ENCODE measurements at places on chromosomes 6 and 20.

GRCh38 chr6:155493026-155493693, 37.5 kb upstream of the NOX3 start:
- no peak for DNase-seq

- no peak for DNase-seq
These were observed 106.0 kb downstream of the VEGFA start for GRCh38 chr6:43875849-43876572.

- no peak for DNase-seq
These were observed 9.9 kb downstream of the BAG2 start for GRCh38 chr6:57182017-57182432.

GRCh38 chr20:39623584-39624234, 661.6 kb downstream of the DHX35 start:
- DNase-seq: no peak

DNA sequence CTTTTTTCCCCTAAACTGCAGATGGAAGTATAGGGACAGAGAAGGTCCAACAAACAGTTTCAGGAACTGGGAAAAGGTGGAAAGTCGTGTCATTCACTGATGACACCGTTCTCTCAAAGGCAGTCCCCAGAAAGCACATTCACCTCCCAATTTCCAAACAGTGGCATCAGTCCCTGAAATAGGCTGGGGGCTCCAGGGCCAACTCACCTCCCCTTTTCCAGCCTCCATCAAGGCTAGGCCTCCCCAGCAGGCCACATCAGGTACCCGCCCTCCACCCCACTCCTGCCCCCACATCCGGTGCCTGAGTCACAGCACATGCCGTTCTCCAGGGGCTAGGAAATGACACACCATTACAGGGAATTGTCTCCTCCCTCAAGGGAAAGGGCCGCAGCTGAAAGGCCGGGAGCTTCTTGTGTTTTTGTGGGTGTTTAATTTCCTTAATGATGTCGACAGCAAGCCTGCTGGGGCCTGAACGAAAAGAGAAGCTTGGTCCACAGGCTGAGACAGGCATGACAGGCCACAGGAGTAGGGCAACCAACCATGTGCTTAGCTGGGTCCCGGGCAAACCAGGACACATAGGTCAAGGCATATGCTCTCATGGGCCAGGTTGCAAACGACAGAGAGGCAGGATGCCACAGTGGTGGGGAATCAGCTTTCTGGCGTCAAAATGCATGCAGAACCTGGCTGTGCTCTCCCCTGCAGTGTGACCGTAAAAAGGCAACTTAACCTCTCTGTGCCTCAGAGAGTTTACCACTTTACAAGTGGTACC, 39.2 kb downstream of the ZMYND8 start:
- DNase-seq: peak; percentile 69

DNA sequence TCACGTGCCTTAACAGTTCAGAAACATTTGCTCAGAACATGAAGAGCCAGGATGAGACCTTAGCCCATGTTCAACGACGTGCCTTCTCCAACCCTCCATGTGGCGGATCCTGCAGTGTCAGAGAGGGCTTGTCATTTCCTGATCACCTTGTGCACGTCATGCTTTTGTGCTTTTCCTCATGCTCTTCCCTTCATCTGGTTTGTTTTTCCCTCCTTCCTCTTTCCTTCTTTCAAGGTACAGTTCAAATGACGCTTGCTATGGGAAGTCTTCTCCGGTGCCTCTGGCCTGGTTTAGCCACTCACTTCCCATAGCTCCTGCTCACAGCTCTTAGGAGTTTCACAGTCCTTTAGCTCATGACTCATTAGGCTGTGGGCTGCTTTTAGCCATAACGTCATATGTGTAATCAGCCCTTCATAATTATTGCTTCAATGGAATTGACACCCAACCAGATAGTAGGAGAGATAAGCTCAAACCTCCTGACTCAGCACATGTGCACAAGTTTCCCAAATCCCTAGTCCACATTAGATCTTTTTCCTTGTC, 102.7 kb upstream of the CNKSR3 start:
- no peak for DNase-seq

- DNase-seq: no peak
These were observed at the start of gene PLCB4 for GRCh38 chr20:9068841-9069663. PLCB4 (plus strand) TSS chr20:9069087; CDS start chr20:9307815, 238,728 bp downstream.

DNA sequence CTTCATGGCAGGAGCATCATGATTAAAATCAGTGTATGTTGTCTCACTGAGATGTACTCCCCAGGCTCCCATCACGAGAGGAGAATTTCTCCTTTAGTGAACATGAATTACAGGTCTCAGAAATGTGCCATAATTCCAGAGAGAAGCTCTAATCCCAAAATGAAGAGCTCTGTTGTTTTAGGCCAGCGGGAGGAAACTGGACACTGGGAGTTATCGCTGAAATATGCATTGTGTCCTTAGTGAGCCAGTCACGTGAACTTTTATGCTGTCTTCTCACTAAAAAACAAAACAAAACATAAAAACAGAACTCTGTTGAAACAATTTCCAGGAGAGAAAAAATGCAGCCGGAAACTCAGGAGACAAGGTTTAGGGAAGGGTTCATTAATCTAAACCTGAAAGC, 315.7 kb upstream of the NT5E start:
- DNase-seq: no peak

- DNase-seq: peak; percentile 62
These were observed 257.1 kb upstream of the TAB2 start for GRCh38 chr6:149060300-149060984.

GRCh38 chr20:23245553-23246181, 104.9 kb upstream of the NXT1 start:
- DNase-seq: no peak

DNA sequence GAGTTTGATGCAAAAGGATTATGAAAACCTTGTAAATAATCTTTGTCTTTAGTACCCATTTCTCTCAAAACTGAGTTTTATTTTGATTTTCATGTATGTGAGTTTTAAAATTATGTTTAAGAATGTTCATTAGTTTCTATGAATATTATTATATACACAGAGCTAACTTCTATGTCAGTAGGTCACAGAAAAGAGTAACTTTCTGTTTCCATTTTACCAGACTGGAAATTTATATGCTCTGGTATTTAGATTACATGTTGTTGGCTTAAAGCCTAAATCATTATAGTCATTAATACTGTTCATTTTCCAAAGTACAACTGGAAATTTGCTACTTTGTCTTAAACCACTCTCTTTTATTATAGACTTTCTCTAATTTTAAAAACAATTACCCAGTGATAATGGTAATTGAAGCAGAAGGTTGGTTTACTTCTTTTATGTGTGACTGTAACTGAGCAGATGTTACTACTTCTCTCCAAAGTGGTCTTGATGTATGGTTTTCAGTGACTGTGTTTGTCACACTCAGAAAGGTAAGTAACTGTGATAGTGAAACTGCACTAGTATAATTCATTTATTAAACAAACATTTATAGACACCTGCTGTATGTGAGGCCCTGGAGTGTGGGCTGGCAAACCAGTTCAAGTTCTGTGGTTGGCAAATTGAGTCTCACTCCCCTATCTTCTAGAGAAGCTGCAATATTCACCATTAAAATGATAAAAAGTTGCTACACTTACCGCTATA, 13.2 kb downstream of the CRYBG1 start:
- peak; percentile 22 for DNase-seq

DNA sequence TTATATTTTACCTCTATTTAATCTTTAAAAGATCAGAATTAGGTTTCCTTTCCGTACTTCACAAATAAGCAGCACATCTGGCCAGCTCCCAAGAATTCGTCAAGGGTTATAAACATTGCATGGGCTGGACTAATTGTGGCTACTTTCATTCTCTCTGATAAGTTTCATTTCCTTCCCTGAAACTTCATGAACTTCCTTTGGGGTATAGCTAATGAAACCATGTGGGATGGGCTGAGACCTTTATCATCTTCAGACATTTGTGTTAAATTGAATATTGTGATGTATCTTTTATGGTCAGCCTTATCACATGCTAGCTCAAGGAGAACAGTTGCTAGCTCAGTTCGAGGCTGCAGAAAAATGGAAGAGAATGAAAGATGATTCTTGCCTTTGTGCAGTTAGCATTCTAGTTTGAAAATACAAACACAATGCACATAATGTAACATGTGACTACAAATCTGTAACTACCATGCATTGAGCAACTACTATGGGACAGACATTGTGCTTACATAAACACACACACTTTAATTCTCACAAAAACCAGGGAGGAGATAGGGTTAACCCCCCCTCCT, 1.7 kb upstream of the GMPR start:
- no peak for DNase-seq

- no peak for DNase-seq
These were observed 193.1 kb downstream of the DLL1 start for GRCh38 chr6:170097505-170098427.

Measured in stimulated activated CD4-positive, alpha-beta T cell treated with anti-CD3 and anti-CD28 coated beads, Interleukin-1b, Interleukin-23, amount 100 ng/mL, for 48 hours (primary cell).